GM19239 (cell line): ENCODE measurements at places on chromosomes 7 and 10.

DNA sequence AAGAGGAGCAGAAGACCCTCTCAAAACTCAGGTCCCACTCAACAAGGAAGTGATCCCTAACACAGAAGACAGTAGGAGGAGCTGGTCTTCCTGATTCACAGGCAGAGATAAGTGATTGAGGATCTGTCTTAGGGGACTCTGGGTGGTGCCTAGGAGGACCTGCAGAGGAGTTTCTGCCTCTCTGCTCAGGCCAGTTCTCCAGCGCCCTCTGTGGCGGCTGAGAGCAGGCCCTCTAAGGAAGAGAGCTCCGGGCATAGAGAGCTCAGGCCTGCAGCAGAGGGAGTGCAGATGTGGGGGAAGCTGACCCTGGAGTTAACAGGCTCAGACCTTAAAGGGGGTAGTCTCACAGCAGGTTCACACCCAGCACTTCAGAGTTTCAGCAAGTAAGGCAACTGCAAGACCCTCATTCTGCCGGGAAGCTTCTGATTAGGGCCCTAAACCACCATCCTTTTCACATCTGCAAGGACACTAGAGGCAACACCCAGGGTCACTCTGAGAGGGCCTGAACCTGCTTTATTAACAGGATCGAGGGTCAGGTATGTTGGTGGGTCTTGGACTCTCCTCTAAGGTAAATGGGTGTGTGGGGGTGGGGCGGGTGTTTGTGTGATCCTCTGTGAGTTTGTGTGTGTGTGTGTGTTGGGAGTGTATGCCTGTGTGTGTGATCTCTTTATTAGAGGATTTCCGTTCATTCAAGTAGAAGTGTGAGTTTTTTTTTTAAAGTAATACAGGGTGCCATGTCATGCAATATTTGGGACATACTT, 57.6 kb upstream of the TARP start:
- no peak for DNase-seq

DNA sequence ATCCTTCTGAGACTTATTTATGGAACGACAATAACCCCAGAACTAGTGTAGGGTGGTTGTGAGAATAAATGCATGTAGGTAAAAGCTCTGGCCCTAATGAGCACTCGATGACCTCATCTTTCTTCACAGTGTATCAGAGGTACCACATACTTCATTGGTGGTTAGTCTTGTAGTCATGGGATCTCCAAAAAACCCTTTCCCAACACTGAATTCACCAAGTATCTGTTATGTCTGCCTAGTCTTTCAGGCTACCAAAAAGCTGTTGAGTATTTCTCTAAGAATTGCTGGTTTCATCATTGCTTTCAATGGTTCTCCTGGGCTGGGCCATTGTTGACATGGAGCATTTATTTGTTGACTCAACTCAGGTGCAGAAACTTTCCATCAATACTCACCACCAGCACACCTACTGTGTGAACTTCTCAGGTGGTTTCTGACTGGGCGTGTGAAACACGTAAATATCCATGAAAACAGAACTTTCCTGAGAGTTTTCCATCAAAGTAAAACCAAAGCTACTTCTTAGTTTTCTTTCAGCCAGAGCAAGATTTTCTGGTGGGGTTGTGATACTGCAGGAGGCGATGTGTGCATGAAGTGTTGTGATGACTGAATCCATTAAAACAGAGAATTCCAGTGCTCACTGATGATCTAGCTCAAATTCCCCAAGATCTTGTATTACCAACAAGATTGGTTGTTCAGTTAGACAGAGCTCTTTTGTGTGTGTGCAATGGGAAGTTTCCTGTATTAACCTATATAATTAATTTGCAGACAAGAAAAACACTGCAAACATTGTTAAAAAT, 51.4 kb upstream of the SLC35B4 start:
- no peak for DNase-seq

- DNase-seq: no peak
Observed at GRCh38 chr7:65301007-65301406, 72.6 kb upstream of the ZNF92 start.

GRCh38 chr10:17154116-17154515, 24.5 kb upstream of the CUBN start:
- no peak for DNase-seq

DNA sequence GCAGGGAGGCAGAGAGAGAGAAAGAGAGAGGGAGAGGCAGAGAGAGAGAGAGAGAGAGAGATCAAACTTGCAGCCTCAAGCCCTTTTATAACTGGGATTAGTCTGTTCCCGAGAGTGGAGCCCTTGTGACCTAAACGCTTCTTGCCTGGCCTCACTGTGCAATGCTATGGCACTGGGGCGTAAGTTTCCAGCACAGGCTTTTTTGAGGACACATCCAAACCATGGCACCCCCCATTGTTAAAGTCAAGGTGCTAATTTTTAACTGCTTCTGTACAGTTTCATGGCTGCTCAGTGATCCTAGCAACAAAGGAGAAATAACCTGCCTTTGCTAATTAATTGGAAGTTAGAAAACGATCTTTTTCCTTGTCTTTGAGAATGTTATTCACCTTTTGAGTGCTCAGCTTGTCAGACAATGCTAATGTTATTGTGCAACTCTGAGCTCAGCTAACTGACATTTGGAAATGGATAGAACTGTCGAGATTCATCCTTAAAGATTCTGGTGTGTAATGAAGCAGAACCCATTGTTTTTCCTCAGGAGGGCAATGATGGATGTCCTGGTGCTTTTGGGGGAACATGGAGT, 268.4 kb downstream of the GLRX3 start:
- DNase-seq: no peak

DNA sequence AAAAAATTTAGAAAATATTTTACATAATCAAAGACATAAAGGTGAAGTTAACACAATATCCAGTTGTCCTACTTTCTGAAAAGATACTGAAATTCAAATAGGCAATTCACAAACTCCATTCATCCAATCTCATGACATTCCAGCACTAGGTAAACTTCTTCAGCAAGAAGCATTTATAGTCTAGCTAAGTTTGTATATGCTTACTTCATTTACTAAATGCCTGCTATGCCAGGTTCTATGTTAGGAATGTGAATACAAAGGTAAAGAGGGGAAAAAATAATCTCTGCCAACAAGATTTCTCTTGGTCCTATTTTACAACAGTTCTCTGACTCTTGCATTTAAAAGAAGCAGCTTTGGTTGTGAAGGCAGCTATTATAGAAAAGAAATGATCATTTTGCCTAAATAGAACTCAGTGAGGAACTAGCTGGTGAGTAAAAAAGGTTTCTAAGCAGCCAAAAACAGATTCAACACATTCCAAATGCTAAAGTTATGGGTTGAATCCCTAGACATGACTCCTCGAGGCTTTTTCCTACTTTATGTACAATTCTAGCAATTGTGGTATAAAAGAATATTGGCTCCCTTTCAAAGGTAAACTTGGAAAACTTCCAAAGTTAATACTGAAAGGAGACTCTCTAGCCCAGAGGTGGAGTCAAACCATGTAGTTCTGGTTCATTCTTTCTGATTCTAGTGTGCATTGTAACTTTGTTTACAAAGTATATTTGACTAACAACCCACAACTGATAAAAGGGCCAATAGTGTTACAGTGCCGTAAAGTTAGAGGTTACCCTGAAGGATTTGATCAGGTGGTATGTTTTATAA, 30.9 kb upstream of the KLHL7 start:
- DNase-seq: no peak

DNA sequence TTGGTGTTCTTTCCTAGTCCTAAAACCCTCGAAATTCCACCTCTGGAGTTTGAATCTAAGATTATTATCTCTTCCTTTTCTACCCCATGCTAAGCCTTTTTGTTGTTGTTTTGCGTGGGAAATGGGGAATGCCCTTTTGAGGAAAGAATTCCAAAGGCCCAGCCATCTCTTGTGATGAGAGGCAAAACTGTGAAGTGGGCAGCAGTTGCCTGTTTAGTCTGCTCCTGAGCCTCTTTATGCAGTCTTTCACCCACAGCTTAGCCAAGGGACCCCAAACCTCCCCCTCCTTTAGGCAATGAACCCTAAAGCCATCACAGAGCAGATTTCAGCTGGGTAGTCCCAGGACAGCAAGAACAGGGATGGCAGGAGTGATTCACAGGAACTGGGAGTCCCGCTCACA, 95.5 kb downstream of the DNMBP start:
- no peak for DNase-seq
